ENCODE measurements at places on chromosomes 3 and 15.

- no peak for DNase-seq
Measured at GRCh38 chr3:84987706-84988504, 29.1 kb downstream of the CADM2 start.

- no peak for DNase-seq
Measured at GRCh38 chr3:70815817-70816216, 503.4 kb upstream of the MDFIC2 start.

GRCh38 chr3:115562636-115563267 lies 60.6 kb upstream of the GAP43 start:
- DNase-seq = no peak

DNA sequence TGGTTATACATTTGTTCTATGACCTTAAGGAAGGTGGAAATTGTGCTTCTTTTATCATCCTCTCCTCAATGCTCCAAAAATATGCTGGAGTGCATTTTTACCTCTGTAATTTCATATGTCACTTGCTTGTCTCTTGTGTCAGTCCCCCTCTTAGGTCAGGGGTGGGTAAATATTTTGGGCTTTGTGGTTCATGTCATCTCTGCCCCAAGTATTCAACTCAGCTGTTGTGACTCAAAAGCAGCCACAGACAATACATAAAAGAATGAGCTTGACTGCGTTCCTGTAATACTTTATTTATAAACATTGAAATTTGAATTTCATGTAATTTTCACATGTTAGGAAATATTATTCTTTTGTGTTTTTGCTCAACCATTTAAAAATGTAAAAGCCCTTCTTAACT lies 60.4 kb upstream of the SLC24A5 start:
- DNase-seq = no peak

DNA sequence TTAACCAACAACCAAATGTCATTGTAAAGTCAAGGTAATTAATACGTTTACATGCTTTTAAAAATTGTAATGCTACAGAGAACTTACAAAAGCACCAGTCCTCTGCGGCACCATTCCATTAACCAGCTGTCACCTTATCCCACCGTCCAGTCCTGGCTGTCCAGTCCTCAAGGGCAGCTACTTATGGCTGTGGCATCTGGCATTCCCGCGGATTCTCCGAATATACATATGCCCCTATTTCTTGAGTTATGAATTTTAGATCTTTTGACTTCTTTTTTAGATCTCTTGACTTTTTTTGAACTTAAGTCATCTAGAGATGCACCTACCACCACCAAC lies 382 bp upstream of the POMGNT2 start:
- DNase-seq = no peak

DNA sequence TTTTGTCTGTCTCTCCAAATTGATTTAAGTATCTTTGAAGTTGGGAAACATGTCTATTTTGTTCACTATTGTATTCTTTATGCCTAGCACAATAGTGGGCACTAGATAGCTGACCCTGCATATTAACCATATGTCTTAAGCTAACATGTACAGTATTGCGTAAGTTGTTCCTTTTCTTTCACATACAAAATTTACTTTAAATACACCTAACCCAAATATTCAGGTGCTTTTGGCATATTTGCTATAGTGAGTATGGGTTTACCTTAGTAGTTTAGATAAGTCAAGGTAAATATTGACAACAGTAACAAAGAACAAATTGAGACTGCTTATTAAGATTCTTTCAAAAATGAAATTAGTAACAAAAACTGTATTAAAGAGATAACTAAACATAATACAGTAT lies 50.9 kb downstream of the NRG4 start:
- DNase-seq = no peak

DNA sequence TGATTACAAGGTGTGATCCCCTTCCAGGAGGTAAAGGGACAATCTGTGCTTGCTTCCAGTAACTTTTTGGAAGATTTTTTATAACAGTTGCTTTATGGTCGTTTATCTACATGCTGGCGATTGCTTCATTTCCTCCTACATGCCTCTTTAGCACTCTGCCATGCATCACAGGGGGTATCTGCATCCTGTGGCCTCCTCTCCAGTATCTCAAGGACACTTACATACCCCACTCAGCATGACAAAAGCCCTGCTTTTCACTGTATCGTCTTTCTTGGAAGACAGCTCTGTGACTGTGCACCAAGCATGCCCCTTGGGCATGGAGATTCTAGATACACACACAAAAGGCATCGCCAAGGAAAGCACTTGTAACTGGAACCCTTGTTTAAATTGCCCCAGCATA lies 25.3 kb downstream of the CAPN3 start:
- DNase-seq = no peak

DNA sequence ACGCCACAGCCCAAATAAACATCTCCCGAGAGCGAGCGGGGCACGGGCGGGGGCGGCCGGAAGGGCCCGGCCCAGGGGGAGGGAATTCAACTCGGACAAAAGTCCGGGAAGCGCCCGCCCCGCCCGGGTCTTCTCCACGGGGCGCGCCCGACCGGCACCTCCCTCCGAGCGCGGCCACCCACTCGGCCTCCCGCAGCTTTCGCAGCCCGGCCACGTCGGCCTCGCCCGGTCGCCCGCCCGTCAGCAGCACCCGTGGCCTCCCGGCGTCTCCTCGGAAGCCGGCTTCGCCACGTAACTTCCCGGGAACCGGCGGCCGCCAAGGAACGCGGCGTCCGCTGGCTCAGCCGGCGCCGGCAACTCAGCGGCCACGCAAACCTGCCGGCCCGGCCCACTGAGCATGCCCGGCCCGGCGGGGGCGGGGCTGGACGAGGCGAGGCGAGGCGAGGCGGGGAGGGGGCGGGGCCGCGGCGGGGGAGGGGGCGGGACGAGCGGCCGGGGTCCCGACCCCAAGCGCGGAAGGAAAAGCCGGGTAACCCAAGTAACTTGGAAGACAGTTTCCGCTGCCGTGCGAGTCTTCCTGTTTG lies at the start of gene TJP1:
Gene TJP1, minus strand, starts transcription at position 369 of the 584 bp plus-strand sequence. CDS start 440 bp downstream, outside the sequence.
- peak; percentile 49 for DNase-seq

DNA sequence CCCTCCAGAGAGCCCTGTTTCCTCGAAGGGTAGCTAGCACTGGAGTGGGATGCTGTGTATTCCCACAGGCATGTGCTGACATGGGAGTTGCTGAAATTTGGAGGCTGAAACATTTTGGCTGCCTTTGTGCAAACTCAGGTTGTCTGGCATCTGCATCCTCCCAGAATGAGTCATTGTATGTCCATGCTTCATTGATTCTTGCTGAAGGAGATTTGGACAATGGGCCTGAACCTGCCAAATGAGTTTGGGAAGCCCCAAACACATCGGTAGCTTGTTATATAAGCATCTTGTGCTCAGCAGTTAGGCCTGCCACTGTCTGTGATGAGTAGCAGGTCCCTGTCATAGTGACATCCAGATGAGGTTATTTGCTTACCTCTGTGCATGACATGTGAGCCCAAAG lies 160.0 kb downstream of the IL5RA start:
- DNase-seq = no peak

DNA sequence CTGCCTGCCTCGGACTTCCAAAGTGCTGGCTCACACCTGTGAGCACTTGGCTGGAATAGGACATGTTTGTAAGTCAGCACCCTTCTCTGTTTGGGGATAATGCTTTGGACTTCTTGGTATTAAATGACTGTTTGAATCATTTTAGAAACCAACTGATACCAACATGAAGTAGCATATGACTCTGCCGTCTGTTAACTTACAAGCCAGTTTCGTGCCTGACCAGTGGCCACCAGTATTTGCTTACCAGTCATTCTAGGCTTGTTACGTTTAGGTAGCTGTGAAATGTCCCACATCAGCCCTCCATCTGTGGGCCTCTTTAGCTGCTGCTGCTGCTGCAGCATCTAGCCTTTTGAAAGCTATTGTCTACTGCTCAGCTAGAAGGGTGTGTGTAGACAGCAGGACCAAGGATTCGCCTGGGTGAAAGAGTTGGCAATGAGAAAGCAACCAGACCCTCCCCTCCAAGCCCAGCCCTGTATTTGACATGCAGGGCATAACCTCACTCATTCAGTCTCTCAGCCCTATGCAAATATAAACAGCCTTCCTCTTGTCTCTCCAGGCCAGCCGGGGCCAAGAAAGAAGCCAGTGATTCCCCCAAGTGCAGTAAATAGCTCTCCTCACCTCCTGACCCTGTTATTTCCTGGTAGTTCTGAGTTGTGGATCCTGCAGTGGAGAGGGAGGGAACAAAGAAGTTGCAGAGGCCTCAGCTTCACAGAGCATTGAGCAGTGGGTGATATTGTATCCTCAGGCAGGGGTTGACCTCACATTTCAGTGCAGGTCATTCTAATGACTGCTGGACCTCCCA lies 51.0 kb downstream of the NKIRAS1 start:
- peak; percentile 58 for DNase-seq

GRCh38 chr3:192819001-192819569 lies 91.7 kb upstream of the FGF12 start:
- no peak for DNase-seq

DNA sequence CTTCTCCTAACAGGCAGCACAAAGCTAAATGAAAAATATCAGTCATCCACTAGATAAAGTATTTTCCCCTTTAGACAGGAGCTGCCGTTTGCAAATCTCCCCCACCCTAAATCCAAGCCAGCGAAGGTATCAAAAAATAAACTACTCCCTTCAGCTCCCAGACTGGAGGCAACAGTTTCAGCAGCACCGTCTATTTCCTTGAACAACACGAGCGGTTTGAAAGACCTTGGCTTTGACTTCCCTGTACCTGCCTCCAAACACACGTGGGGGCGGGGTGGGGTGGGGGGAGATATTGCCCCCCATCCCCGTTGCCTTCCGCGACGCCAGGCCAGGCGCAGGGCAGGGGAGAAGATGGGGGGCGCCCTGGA lies 832 bp upstream of the CACNA1D start:
- DNase-seq = no peak

GRCh38 chr15:62833646-62834045 lies 208.9 kb upstream of the TPM1 start:
- no peak for DNase-seq

- DNase-seq = no peak
Measured at GRCh38 chr3:131388490-131388799, 6.9 kb downstream of the NUDT16 start.

GRCh38 chr15:42282344-42282743 lies 9.1 kb upstream of the TMEM87A start:
- DNase-seq = no peak

DNA sequence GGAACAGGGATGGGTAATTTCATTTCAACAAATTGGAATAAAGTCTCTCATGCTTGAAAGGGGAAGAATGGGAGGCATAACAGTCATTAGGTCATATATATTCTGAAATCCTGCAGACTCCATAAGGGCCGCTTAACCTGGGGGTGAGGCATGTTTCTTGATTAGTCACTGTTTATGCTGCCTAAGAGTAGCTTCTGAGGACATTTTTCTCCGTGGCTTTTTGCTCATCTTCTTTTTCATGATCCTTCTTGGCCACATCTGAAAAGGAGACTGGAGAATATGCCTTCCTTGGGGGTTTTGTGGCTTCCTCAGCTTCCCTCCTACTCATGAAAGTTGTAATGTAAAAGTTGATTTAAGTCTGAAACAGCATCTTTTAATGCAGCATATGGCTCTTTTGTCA lies 20.0 kb upstream of the CFAP20DC start:
- DNase-seq = no peak

DNA sequence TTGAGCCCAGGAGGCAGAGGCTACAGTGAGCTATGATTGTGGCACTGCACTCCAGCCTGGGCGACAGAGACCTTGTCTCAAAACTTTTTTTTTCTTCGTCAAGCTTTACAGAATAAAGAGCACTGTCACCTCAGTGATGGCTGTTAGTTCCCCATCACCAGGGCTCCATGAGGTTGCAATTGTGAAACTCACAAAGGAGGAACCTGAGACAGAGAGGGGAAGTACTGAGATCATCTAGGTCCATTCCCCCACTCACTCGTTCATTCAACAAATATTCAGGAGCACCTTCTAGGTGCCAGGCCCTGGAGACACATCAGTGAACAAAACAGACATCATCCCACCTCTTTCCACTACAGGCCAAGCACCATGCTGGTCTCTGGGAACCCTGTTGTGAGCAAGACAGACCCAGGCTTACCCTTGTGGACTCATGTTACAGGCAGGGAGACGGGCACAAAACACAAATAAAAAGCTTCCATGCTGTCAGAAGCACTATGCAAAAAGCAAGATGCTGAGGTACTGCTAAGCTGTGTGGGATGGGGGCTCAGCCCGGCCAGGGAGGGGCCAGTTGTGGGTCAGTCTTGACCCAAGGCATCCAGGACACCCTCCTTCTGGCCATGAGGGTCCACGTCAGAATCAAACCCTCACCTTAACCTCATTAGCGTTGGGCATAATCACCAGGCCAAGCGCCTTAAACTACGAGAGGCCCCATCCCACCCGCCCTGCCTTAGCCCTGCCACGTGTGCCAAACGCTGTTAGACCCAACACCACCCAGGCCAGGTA lies 2.1 kb upstream of the RHO start:
- DNase-seq = no peak

DNA sequence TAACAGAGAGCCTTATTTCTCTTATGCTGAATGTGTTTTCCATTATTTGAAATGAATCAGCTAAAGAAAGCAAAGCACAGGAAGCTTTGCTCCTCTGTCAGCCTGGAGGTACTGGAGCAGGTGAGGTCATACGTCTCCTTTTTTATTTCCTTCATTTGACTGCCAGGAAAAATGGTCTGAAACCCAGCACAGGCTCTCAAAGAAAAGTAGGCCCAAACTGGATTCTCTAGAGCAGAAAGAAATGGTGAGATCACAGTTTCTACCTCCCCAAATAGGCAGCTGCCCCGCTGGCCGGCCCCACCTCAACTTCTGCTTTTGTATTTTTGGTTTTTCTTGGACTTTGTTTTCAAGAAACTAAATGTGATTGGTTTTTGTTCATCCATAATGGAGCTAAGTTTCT lies 95.1 kb downstream of the RPL39L start:
- DNase-seq = no peak

- DNase-seq = no peak
Measured at GRCh38 chr3:157290766-157291165, 130.8 kb upstream of the CCNL1 start.

DNA sequence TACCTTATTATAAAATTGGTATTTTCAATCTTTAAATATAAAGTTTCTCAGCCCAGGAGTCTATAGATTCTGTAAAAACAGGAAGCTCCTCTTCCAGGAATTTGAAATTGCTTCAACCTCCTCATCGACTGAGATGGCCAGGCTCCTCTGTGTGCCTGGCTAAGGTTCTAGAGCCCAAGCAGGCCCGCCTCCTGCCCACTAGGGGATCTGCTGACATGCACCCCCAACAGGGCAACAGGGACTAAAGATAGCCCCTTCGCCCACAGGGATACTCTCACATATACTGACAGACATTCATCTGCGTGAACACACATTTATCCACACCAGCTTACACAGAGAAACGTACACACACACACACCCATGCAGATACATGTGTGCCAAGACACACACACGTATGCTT lies 183.1 kb upstream of the TLE3 start:
- no peak for DNase-seq

GRCh38 chr3:123334056-123334455 lies 114.8 kb downstream of the ADCY5 start:
- no peak for DNase-seq

DNA sequence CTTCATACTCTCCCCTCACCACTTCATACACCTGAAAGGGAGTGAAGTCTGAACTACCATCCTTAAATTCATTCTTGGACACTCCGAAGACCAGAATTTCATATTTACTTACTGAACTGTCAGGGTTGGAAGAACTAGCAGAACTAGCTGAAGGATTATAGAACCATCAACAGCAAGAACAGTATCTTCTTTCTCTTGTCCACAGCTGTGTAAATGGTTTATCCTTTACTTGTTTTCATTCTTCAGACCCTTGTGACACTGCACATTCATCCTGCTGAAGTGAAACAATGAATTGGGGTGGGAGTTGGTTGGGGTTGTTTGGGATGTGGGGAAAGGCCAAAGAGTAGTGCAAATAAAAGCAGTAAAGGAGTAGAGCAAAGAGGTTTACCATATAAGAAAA lies 350.9 kb downstream of the ZIC1 start:
- no peak for DNase-seq
